ENCODE measurements at places on chromosomes 11 and 22.
A peak's percentile ranks its signal among the peaks of the same experiment; 100 is the strongest.

DNA sequence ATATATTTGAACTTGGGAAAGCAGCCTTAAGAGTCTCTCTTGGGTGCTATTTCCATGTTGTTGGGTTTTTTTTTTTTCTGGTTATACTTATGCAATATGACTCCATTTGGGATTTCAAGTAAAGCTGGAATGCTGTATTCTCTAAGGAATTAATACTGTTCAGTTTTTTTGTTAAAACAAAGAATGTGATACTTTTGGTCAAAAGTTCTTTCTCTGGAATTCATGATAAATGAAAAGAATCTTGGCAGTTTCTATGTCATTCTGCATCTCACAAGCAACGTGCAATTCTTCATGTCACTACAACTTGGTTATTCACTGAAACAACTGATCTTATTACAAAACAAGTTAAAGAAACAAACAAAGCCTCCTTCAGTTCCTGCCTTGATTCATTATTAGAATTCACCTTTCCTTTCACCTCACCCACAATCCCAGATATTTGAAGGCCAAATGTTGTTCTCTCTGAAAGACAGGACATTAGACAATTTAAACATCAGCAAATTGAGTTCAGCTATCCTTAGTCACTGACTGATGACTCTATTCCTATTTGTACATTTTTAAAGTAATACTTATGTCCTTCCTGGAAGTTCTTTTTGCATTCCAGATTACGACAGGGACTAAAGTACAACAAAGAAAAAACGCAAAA, 176.2 kb downstream of the SBF2 start:
- no peak for DNase-seq

DNA sequence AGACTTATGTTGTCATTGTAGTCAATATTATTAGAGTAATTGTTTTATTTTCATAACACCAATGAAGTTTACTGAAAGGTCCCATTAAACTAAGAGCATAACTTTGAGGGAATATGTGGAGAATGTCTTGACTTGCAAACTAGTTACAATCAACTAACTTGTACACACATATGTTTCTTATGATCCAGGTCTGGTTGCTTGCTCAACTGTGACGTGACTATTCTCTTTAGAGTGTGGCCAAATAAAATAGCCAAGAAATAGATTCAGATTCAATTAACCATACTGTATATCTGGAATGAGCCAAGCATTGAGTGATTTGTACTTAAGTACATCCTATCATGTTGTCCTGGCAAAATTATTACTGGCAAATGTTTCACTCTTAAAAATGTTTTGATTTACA, 101.7 kb downstream of the METTL15 start:
- DNase-seq, result no peak

DNA sequence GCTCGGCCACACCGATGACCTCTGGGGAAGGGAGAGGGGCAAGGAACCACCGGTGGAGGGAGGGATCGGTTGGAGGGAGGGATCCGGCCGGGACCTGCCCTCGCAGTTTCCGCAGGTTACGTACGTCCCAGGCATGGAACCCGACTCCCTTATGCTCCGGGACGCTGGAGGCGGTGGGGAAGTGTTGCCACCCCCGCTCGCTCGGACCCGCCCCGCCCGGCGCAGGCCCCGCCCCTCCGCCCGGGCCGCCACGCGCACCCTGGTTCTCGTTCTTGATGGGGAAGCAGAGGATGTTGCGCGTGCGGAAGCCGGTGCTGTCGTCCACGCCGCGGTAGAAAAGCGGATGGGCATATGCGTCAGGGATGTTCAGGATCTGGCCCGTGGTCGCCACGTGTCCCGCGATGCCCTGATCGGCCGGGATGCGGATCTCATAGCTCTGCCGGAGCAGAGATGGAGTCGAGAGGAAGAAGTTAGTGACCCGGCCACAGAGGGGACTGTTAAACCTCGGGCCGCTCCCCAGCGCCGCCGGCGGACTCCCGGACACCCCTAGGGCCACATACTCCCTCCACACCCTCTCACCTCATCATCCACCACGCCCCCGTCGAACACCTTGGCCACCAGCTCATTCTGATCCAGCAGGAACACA, 89.8 kb downstream of the PDE2A start:
- no peak for DNase-seq

- peak; percentile 63 for DNase-seq
Observed at GRCh38 chr11:66045177-66045639, 3.8 kb downstream of the GAL3ST3 start.

- no peak for DNase-seq
Observed at GRCh38 chr22:32317524-32317923, 40.1 kb upstream of the RFPL3 start.

DNA sequence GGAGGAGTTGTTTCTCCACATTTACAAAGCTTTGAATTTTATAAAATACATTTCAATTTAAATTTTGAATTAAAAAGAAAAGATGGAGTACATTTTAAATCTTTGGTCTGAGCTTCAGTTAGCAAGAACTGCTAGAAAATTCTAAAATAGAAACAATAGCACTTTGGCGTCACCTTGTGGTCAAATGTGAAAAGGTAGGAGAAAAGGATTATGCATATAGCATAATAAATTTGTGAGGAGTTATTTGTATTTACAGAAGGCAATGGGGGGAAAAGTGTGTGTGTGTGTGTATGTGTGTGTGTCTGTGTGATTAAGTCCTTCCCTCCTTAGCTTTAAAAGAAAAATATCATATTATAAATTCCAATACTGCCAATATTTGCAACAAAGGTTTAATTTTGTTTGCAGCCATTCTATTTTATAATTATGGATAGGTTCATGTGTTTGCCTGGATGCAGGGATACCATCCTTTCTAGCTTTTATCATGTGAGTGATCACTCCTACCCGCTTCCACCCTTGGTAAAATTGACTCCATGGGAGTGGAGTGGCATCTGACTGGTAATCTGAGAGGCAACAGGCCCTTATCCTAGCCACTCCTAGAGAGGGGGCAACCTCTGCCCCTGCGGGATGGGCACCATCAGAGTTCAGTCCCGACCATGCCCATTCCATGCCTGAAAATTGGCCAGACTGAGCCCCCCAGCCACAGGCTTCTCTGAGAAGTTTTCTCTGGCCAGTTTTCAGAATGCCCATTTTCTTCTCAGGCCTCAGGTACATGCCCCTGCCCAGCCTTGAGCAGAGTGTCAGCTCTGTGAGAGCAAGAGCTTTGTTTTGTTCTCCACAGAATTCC, 13.6 kb upstream of the LGR4 start:
- DNase-seq, result peak; percentile 37

DNA sequence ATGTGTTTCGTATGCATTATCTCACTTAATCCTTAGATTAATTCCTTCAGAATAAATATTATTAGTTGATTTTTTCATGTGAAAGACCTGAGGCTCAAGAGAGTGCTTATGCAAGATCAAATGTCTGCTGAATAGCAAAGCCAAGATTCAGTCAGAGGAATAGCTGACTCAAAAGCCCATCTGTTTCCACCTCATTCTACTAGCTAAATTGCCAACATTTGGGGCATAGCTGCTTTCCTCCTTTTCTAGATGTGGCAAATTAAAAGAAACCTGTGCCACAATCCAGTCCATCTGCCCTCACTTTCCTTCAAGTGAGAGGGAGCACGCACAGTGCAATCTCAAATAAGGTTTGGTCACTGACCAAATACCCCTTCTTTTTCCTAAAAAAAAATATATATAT, 121.1 kb downstream of the PAX6 start:
- no peak for DNase-seq

DNA sequence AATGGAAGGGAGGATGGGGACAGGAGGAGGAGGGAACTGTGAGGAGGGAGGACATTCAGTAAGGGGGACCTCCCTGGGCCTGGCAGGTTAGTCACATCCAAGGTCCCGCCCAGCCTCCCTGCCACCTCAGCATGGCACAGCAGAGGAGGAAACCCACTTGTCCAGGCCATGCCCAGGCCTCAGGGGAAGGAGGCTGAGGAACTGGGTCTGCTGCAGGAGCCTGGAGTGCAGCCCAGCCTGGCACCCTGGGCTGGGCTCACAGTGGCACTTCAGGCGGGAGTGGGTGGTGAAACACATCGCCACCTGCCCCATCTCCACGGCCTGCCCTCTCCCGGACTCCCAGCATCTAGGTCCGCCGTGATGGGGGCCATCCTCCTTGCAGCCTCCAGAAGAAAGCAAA, 17.2 kb upstream of the KLHL35 start:
- no peak for DNase-seq
